ENCODE measurements at places on chromosomes 3 and 15. TPM values are rescaled to one million over a fixed set of nuclear protein-coding genes. Genes with fewer than 3 reads are reported as not detected.

- H3K36me3 ChIP-seq = no peaks in the 10 kb centered on the region
- H3K27me3 ChIP-seq = no peaks in the 10 kb centered on the region
- H3K4me3 ChIP-seq = no peak overlapping the region
- no peak overlapping the region for H3K27ac ChIP-seq
- H3K4me1 ChIP-seq = no peaks in the 10 kb centered on the region
Observed at GRCh38 chr3:124409650-124410275, 320.5 kb upstream of the UMPS start.

- DNase-seq = no peak
- H3K27me3 ChIP-seq = no peaks in the 10 kb centered on the region
- H3K4me1 ChIP-seq = no peaks in the 10 kb centered on the region
- H3K4me3 ChIP-seq = no peak overlapping the region
- H3K27ac ChIP-seq = no peak overlapping the region
Observed at GRCh38 chr3:73669260-73669659, 44.5 kb upstream of the PDZRN3 start.

GRCh38 chr3:115469649-115470048 is 153.7 kb upstream of the GAP43 start:
- H3K36me3 ChIP-seq = no peaks in the 10 kb centered on the region
- no peak overlapping the region for H3K4me3 ChIP-seq
- no peak for DNase-seq
- H3K4me1 ChIP-seq = no peaks in the 10 kb centered on the region
- no peak overlapping the region for H3K27ac ChIP-seq
- no peaks in the 10 kb centered on the region for H3K27me3 ChIP-seq

- H3K4me3 ChIP-seq = no peak overlapping the region
- H3K27ac ChIP-seq = no peak overlapping the region
Observed at GRCh38 chr3:49602877-49603411, 48.7 kb downstream of the BSN start.

DNA sequence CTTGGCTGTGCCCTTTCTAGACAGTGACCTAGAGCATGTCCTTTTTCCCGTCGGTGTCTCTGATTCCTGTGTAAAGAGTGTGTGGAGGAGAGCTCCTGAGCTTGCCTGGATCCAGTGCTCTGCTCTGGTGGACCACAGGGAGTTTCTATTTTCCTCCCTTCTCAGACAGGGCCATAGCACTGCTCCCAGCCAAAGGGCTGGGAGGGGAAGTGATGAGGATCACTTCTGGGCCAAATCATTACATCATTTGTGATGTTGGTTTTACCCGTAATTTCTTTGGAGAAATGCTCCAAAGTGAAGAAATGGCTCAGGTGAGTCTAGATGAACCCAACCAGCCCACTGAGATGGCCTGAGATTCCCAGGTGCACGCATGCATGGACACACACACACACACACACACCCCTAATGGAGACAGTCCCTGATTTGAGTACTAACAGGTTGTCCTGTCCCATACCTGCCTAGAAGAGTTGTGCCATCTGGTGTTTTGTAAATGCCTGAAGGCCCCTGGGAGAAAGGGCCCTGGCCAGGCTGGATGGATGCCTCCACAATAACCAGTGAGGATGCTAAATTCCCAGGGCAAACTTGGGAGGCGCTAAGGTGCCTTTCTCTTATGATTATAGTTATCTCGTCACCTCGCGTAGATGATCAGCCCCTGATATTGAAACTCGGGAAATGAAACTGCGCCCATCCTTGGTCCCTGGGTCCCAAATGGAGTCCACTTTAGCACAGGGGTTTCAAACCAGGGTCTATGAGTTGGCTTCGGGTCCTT is 86.9 kb downstream of the ASB7 start:
- no peaks in the 10 kb centered on the region for H3K36me3 ChIP-seq
- H3K27ac ChIP-seq = no peak overlapping the region
- DNase-seq = no peak
- H3K27me3 ChIP-seq = peaks cover 7% of the 10 kb centered on the region

DNA sequence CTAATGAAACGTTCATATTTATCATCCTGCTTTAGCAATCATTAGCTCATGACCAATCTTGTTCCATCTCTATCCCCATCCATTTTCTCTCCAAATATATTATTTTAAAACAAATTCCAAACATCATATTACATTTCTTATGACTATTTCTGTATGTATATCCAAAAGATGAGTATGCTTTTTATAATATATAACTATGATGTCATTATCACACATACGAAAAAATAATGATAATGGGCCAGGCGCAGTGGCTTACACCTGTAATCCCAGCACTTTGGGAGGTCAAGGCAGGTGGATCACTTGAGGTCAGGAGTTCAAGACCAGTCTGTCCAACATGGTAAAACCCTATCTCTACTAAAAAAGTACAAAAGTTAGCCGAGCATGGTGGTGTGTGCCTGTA is 280.4 kb downstream of the FHIT start:
- DNase-seq = no peak
- H3K36me3 ChIP-seq = no peaks in the 10 kb centered on the region
- no peaks in the 10 kb centered on the region for H3K27me3 ChIP-seq
- H3K27ac ChIP-seq = no peak overlapping the region
- H3K4me1 ChIP-seq = no peaks in the 10 kb centered on the region
- H3K4me3 ChIP-seq = no peak overlapping the region

DNA sequence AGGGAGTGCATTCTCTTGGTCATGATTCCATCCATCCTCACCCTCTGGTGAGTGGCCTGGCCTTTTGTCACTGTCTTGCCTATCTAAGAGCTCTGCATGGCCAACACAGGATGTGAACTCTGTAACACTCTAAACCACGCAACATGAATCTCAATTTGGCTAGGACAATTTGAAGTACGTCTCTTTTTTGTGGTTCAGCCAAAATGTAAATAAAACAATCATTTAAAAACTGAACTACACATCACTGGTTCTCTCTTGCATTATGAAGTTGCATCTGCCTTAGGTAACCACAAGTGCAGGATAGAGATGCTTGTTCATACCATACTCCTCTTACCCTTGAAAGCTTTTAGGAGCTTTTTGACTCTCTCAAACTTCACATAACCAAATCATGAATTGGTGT is 27.3 kb downstream of the CCR3 start:
- no peaks in the 10 kb centered on the region for H3K4me1 ChIP-seq
- no peaks in the 10 kb centered on the region for H3K36me3 ChIP-seq
- no peak overlapping the region for H3K27ac ChIP-seq
- no peak for DNase-seq

- no peak overlapping the region for H3K27ac ChIP-seq
- no peak for DNase-seq
- peaks cover 49% of the 10 kb centered on the region for H3K27me3 ChIP-seq
- H3K4me1 ChIP-seq = 0 out of 2 replicates have a peak, but pooled peaks cover 4% of the 10 kb centered on the region
- no peaks in the 10 kb centered on the region for H3K36me3 ChIP-seq
- no peak overlapping the region for H3K4me3 ChIP-seq
Observed at GRCh38 chr15:101773496-101774100, 29.7 kb upstream of the OR4F6 start.

GRCh38 chr3:54550221-54550977 is 377.5 kb downstream of the LRTM1 start:
- no peak overlapping the region for H3K27ac ChIP-seq
- H3K27me3 ChIP-seq = no peaks in the 10 kb centered on the region

- H3K4me1 ChIP-seq = peaks cover 21% of the 10 kb centered on the region
- H3K36me3 ChIP-seq = peaks cover 21% of the 10 kb centered on the region
- no peak overlapping the region for H3K4me3 ChIP-seq
- DNase-seq = no peak
- no peaks in the 10 kb centered on the region for H3K27me3 ChIP-seq
- no peak overlapping the region for H3K27ac ChIP-seq
Observed at GRCh38 chr15:40449275-40449674, 8.5 kb downstream of the BAHD1 start.

DNA sequence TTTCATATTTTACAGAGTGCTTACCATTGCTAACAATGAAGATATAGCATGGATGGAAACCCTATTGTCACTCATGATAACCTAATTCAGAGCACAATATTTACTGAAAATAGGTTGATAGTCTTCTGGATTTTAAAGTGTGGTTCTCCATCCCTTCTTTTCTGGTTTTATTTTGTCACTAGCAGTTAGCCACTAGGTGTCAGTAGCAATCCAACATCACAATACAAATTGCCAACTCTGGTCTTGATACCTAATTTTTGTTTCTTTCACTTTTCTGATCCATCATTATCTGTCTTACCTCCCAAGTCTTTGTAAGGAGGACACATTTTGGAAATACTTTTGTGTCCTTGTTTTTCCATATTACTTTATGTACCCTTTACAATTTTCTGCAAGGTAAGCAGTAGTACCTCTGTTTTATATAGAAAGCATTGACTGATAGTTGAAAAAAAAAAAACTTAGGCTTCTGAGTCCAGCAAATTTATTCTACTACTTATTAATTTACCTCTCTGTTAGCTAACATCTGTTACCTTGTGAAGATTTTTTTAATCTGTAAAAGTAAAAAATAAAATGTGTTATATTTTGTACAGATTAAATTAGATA is 28.3 kb upstream of the CRYBG3 start:
- no peaks in the 10 kb centered on the region for H3K36me3 ChIP-seq
- H3K27me3 ChIP-seq = no peaks in the 10 kb centered on the region

- H3K36me3 ChIP-seq = no peaks in the 10 kb centered on the region
- H3K27ac ChIP-seq = no peak overlapping the region
- H3K4me1 ChIP-seq = peaks cover 27% of the 10 kb centered on the region
- H3K4me3 ChIP-seq = no peak overlapping the region
Observed at GRCh38 chr3:58178528-58179234, 32.1 kb downstream of the DNASE1L3 start.

- DNase-seq = no peak
- H3K36me3 ChIP-seq = no peaks in the 10 kb centered on the region
- H3K27ac ChIP-seq = no peak overlapping the region
- H3K4me3 ChIP-seq = no peak overlapping the region
- no peaks in the 10 kb centered on the region for H3K4me1 ChIP-seq
Observed at GRCh38 chr3:126551839-126552687, 6.7 kb downstream of the C3orf22 start.

GRCh38 chr3:197989651-197990050 is 29.6 kb downstream of the LMLN start:
- peaks cover 20% of the 10 kb centered on the region for H3K36me3 ChIP-seq
- H3K27ac ChIP-seq = no peak overlapping the region
- no peak for DNase-seq
- no peak overlapping the region for H3K4me3 ChIP-seq
- H3K27me3 ChIP-seq = no peaks in the 10 kb centered on the region
- H3K4me1 ChIP-seq = no peaks in the 10 kb centered on the region

GRCh38 chr3:43031889-43032545 is 52.9 kb downstream of the GASK1A start:
- no peak overlapping the region for H3K27ac ChIP-seq
- peaks cover 70% of the 10 kb centered on the region for H3K27me3 ChIP-seq
- no peaks in the 10 kb centered on the region for H3K36me3 ChIP-seq
- DNase-seq = no peak
- no peaks in the 10 kb centered on the region for H3K4me1 ChIP-seq

- H3K27ac ChIP-seq = no peak overlapping the region
- no peaks in the 10 kb centered on the region for H3K36me3 ChIP-seq
- H3K4me3 ChIP-seq = no peak overlapping the region
- peaks cover 36% of the 10 kb centered on the region for H3K27me3 ChIP-seq
- DNase-seq = no peak
- H3K4me1 ChIP-seq = no peaks in the 10 kb centered on the region
Observed at GRCh38 chr3:23764407-23764806, 41.3 kb upstream of the UBE2E1 start.

DNA sequence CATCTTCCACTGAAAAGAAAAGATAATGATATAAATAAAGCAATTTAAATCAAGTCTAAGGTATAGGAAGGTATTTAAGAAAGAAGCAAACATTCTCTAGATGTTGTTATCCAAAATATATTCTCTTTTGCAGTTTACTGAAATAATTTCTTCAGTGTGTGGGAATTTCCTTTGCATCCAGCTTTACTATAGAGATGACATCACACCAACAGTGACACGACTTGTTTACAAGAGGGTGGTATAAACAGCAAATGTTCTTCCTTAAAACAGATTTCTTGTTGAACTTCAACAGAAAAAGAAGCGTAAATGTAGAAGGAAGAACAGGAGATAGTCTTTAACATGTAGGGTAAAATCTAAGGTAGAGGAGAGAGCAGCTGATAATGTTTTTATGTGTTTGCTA is 202.5 kb downstream of the ROBO2 start:
- DNase-seq = no peak
- H3K4me3 ChIP-seq = no peak overlapping the region
- no peaks in the 10 kb centered on the region for H3K4me1 ChIP-seq
- no peaks in the 10 kb centered on the region for H3K36me3 ChIP-seq
- H3K27ac ChIP-seq = no peak overlapping the region
- H3K27me3 ChIP-seq = no peaks in the 10 kb centered on the region

GRCh38 chr3:124974691-124975090 is 40.1 kb upstream of the MUC13 start:
- H3K36me3 ChIP-seq = no peaks in the 10 kb centered on the region
- no peak for DNase-seq
- H3K27me3 ChIP-seq = peaks cover 15% of the 10 kb centered on the region
- H3K4me1 ChIP-seq = no peaks in the 10 kb centered on the region

DNA sequence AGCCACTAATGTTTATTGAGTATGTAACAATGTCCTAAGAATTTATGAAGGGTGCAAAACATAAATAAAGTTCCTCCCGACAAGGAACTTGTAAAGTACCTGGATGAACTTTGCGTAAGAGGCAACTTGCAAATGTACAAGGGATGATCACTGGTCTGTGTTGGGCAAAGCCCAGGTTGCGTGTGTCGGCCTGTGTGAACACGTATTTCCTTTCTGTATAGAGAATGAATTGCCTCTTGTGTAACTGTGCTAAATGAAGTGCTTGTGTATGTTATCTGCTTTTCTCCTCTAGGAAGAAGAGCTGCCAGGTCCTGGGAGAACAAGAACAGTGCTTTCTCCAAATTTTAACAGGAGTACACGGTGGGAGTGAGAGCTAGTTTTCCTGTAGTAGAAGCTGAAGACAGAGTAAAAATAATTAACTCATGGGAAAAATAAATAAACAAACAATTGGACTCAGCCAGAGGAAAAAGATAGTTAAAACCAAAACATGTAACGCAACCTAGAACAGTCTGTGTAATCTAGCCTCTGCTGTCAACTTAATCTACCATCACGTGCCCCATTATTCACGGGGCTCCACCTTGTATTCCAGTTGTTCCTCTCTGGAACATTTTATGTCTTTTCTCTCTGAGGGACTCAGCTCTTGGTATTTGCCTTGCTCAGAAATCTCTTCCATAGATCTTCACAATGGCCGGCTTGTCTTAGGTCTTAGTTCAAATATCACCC is 83.7 kb upstream of the RASGRP1 start:
- peaks cover 4% of the 10 kb centered on the region for H3K27me3 ChIP-seq
- H3K4me1 ChIP-seq = no peaks in the 10 kb centered on the region
- no peak overlapping the region for H3K4me3 ChIP-seq
- no peak for DNase-seq

GRCh38 chr3:184602372-184603150 is 41.0 kb downstream of the EPHB3 start:
- H3K4me1 ChIP-seq = peaks cover 10% of the 10 kb centered on the region
- peaks cover 38% of the 10 kb centered on the region for H3K27me3 ChIP-seq
- no peak overlapping the region for H3K27ac ChIP-seq
- no peak overlapping the region for H3K4me3 ChIP-seq

- H3K4me3 ChIP-seq = no peak overlapping the region
- no peak overlapping the region for H3K27ac ChIP-seq
- no peaks in the 10 kb centered on the region for H3K4me1 ChIP-seq
- H3K36me3 ChIP-seq = peaks cover 25% of the 10 kb centered on the region
- no peak for DNase-seq
Observed at GRCh38 chr3:50630877-50631276, 13.9 kb downstream of the MAPKAPK3 start.

MST1R gene
- total RNA-seq = 8.1 TPM

MCTP2 gene
- total RNA-seq = 0.07 TPM

CIB2 gene
- total RNA-seq = 22.9 TPM

MB21D2 gene
- not detected for total RNA-seq

PBRM1 gene
- total RNA-seq = 25.5 TPM

CHST13 gene
- total RNA-seq = not detected

ECE2 gene
- not detected for total RNA-seq

WDR82 gene
- total RNA-seq = 45.9 TPM

SLC24A5 gene
- total RNA-seq = not detected

TJP1 gene
- 39.3 TPM for total RNA-seq

RPLP1 gene
- 2,904 TPM for total RNA-seq

AGTR1 gene
- total RNA-seq = 0.07 TPM
